ENCODE measurements at places on chromosomes 13 and 19.
A peak's percentile ranks its signal among the peaks of the same experiment; 100 is the strongest.

GRCh38 chr19:3653865-3654513 lies 27.4 kb upstream of the CACTIN start:
- H3K4me3 ChIP-seq: no peak overlapping the region
- H3K27ac ChIP-seq: no peak overlapping the region
- DNase-seq: no peak
- H3K36me3 ChIP-seq: peaks cover 58% of the 10 kb centered on the region

GRCh38 chr19:18700501-18701249 lies 17.2 kb downstream of the CRTC1 start:
- no peaks in the 10 kb centered on the region for H3K27me3 ChIP-seq
- peaks cover 43% of the 10 kb centered on the region for H3K4me1 ChIP-seq
- peak overlapping the region; percentile 11 for H3K4me3 ChIP-seq
- H3K36me3 ChIP-seq: no peaks in the 10 kb centered on the region
- DNase-seq: peak; percentile 84

GRCh38 chr19:58183817-58184215 lies 955 bp downstream of the ZNF274 start:
- H3K4me1 ChIP-seq: peaks cover 6% of the 10 kb centered on the region
- no peaks in the 10 kb centered on the region for H3K27me3 ChIP-seq
- peak overlapping the region; percentile 100 for H3K27ac ChIP-seq
- peak overlapping the region; percentile 74 for H3K4me3 ChIP-seq
- peaks cover 35% of the 10 kb centered on the region for H3K36me3 ChIP-seq

DNA sequence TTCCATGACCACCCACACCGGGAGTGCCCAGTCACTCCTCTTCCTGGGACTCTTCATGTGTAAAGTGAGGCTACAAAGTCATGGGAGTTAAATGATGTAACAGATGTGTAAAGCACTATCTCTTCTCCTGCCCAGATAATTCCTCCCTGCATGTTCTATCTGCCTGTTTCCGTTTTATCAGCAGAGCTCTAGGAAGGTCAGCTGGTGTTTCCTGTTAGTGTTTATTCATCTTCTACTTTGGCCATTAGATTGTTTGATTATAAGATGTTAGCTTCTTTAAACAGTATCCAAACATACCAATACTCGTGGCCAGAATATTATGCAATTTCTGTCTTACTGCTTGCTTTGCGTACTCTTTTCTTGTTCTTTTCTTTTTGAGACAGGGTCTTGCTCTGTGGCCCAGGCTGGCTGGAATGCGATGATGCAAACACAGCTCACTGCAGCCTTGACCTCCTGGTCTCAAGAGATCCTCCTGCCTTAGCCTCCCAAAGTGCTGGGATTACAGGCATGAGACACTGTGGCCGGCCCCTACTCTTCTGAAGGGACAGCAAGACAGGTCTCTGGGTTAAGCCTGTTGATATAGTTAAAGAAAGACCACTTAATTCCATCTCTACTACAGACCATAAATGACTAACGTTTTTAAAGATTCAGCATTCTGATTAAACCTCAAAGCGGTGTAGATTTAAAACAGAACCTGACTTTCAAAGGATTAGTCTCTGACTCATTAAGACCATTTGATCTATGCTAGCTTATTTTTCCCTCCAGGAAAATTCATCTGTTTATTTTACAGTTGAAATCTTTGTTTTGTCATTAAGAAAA lies 97.4 kb upstream of the AKAP11 start:
- no peak overlapping the region for H3K4me3 ChIP-seq
- H3K36me3 ChIP-seq: peaks cover 2% of the 10 kb centered on the region
- H3K4me1 ChIP-seq: no peaks in the 10 kb centered on the region
- DNase-seq: peak; percentile 50

DNA sequence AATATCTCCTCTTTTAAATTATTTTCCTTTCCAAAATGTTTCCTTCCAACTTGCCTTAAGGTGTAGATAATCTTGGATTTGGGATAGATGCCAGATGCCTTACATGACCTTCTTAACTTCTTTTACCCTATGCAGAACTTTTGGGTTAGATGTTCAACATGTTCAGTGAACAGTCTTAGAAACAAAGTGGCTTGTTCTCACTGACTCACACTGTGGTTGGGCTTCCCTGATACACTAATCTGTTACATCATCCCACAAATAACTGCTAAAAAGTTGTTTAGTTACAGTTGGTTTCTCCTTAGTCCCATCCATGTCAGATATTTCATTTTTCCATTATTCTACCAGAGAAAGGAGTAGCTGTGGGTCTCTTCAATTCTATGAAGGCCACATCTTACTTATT lies 2638.2 kb downstream of the PCDH9 start:
- no peak overlapping the region for H3K4me3 ChIP-seq
- H3K36me3 ChIP-seq: no peaks in the 10 kb centered on the region
- no peaks in the 10 kb centered on the region for H3K4me1 ChIP-seq
- no peaks in the 10 kb centered on the region for H3K27me3 ChIP-seq

GRCh38 chr13:44273991-44274770 lies 99.4 kb upstream of the SERP2 start:
- H3K27me3 ChIP-seq: no peaks in the 10 kb centered on the region
- H3K4me1 ChIP-seq: no peaks in the 10 kb centered on the region
- no peak overlapping the region for H3K27ac ChIP-seq
- DNase-seq: no peak
- no peak overlapping the region for H3K4me3 ChIP-seq
- no peaks in the 10 kb centered on the region for H3K36me3 ChIP-seq
